ENCODE measurements at places on chromosomes 4 and X.

DNA sequence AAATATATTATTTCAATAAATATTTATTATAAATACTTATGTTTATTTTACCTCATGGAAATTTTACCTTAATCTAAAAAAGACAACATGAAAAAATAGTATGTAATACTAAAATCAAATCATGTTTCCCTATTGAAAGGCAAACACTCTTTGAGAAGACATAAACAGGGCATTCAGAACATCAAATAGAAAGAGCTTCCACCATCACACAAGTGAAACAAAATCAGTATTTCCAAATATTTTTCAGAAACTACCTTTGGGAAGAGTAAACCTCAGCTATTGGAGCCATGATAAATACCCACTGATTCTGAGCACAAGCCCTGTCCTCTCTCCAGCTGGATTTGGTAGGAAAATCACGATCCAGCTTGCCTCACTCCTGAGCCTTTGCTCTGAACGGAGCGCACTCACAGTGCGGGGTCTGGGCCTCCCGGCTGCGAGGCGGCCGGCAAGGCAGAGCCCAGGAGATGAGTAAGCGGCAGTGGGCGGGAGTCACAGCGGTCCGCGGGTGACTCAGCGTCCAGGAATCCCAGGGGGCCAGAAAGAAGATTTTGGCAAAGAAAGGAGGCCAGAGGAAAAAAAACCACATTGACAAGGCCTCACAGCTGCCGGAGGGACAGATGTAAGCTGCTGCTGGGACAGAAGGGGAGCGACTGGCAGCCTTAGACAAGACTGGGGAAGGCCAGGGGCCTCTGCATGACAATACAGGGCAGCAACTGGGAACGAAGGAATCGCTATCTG lies 14.7 kb upstream of the ANXA5 start:
- DNase-seq = peak; percentile 73

- no peak for DNase-seq
Observed at GRCh38 chr4:184100297-184100885, 117.3 kb downstream of the ENPP6 start.

DNA sequence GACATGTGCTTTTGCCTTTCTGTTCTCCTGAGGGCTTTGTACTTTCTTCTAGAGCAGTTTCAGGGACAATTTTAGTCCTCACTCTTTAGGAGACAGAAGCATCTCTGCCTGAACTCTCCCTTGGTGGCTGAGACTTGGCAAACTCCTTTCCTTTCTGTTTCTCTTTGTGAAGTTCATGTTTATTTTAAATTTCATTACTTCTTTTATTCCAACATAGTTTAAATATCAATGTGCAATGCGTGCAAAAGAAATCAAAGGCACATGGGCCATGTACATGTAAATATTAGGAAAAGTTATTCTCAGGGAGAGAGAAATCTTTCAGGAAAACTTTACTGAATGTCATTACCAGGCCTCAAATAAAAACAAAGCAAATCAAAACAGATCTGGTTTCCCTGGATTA lies 177.6 kb downstream of the RNF150 start:
- DNase-seq = no peak

GRCh38 chrX:77014377-77015372 lies 432.5 kb upstream of the FGF16 start:
- no peak for DNase-seq

GRCh38 chrX:142483965-142484364 lies 278.9 kb upstream of the MAGEC2 start:
- no peak for DNase-seq

GRCh38 chr4:174425669-174426068 lies 96.6 kb downstream of the HPGD start:
- DNase-seq = no peak

All from NCI-H446 treated with DMSO at 0.1 percent for 48 hours (cell line).